ENCODE measurements at places on chromosomes 12 and 14.

- DNase-seq = no peak
Measured at GRCh38 chr12:105418229-105418628, 87.7 kb downstream of the C12orf75 start.

GRCh38 chr12:104682790-104683279 lies 226.1 kb downstream of the CHST11 start:
- peak; percentile 49 for DNase-seq

DNA sequence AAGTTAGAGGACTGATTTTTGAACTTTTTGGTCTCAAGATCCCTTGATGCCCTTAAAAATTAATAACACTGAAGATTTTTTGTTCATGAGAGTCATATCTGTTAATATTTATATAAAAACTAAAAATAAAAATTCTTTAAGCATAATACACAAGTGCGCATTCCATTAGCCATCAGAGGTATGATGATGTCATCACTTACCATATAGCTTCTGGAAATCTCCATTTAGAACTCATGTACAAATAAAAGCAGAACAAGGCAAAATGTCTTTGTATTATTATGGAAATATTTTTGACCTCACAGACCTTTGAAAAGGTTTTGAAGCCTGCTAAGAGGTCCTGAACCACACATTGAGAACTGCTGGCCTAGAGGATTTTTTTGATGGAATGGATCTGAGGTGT lies 214.4 kb upstream of the GARIN6 start:
- DNase-seq = no peak

DNA sequence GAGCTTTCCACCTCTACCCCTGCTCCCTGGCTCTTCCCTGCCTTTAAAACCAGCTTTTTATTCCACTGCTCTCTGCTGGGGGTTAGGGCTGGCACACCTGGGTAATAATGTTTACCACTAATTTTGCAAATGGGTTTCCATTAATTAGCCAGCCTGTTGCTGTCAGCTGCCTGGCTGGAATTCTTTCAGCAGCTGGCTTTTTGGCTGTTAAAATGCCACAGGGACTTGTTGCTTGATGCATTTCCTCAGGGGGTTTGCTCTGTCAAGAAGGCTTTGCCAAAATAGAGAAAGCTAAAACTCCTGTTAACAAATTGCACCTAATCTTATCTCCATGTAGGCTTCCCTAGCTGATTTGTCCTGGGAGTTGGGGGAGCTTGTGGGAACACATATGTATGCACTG lies 51.8 kb upstream of the PSMC1 start:
- DNase-seq = no peak

DNA sequence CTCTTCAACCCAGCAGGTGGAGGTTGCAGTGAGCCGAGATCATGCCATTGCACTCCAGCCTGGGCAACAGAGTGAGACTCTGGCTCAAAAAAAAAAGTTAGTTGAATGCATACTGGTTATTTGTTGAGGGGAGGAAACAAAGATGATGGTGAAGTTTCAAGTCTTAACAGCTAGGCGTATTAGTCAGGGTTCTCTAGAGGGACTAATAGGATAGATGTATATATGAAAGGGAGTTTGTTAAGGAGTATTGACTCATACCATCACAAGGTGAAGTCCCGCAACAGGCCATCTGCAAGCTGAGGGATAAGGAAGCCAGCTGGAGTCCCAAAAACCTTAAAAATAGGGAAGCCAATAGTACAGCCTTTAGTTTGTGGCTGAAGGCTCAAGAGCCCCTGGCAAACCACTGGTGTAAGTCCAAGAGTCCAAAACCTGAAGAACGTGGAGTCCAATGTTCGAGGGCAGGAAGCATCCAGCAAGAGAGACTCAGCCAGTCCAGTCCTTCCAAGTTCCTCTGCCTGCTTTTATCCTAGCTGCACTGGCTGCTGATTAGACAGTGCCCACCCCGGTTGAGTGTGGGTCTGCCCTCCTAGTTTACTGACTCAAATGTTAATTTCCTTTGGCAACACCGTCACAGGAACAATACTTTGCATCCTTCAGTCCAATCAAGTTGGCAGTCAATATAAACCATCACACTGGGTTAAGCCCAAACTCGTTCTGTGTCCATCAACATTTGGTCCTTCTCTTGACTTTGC lies 26.1 kb upstream of the PKP2 start:
- DNase-seq = no peak

DNA sequence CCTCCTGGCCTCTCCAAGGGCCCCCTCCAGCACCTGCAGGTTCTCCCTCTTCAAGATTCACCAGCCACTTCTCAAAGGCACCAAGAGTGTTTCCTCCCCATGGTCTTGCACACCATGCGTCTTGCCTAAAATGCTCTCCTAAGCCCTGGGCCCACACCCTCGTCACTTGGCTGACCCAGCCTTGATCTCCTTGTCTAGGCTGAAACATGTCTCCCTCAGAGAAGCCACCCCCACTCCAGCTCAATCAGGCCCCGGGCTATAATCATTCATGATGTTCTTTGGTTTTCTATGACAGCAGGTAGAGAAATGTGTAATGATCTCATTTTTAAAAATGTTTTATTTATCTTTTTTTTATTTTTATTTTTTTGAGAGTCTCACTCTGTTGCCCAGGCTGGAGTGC lies 88.1 kb downstream of the EFCAB11 start:
- no peak for DNase-seq

DNA sequence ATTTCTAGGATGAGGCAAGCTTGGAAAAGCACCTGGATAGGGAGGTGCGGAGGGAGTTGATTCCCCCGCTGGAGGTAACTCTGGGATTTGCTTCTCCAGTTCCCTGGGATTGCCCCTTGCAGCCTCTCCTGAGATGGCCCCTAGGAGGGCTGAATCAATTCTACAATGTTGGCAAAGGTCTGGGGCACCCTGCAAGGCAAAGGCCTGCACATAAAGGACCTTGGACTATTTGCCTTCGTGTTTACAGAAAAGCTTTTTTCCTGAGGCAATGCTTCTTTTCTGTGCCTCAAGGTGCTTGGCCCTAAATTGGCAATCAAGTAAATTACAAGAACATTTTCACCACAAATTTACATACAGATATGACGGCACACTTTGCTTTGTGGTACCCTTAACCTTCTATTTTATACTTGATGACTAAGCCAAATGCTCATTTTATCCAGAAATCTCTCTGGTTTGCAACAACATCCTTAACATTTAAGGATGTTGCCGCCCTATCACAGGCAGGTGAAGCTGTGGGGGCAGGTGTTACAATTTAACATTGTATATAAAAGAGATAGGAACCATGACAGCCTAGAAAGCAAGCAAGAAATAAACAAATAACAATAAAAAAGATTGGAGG lies 40.3 kb downstream of the TIMELESS start:
- DNase-seq = no peak
